Activated T-helper 2 cell treated with anti-CD3 and anti-CD28 coated beads, Interferon-gamma antibody, Interleukin-2, Interleukin-4, amounts not matched to agents 10 μg/mL and 5 μg/mL and 100 μg/mL, durations not matched to agents 14 hours and 24 hours and 36 hours (primary cell): ENCODE measurements at places on chromosomes 12 and 14.

- no peak for DNase-seq
Observed at GRCh38 chr12:6084261-6084968, 40.1 kb downstream of the VWF start.

DNA sequence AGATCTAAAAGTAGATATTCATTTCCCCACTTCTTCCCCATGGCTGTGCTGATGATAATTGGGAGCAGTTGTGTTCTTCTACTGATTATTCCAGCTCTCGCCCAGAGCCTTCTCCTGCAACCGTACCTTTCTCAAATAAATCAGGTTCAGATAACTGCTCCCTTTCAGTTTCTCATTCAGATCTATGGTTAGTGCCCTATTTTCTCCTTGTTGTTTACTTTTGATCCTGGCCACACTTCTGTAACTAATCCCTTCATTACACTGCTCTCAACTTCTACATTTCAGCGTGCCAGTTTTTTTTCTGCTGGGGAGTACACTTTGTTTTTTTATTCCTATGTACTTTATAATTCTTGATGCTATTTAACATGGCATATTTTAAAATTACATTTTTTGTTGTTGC, 2.8 kb upstream of the STRAP start:
- DNase-seq: no peak

- no peak for DNase-seq
Observed at GRCh38 chr12:108502922-108503321, 12.2 kb upstream of the FICD start.

GRCh38 chr14:72341686-72342085, 409.5 kb downstream of the RGS6 start:
- DNase-seq: no peak

DNA sequence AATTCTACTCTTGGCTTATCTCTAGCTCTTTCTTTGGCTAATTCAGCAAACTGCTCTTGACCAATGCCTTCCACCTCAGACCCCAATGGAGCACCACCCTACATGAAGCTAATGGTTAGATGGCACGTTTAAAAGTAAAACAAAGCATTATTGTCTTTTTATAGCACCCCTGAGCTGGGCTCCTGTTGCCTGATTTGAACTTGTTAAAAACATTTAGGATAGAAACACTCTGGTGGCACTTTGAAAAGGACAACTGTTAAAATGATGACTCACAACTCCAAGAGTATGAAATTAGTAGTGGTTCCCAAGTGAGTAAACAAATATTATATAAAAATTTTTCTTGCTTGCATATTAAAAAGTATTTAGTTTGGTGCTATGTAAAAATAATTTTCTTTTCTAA, 299.6 kb upstream of the DCN start:
- DNase-seq: no peak

- DNase-seq: no peak
Observed at GRCh38 chr12:111447571-111448265, 42.0 kb downstream of the SH2B3 start.

GRCh38 chr14:32693114-32693513, 245.6 kb upstream of the NPAS3 start:
- no peak for DNase-seq

DNA sequence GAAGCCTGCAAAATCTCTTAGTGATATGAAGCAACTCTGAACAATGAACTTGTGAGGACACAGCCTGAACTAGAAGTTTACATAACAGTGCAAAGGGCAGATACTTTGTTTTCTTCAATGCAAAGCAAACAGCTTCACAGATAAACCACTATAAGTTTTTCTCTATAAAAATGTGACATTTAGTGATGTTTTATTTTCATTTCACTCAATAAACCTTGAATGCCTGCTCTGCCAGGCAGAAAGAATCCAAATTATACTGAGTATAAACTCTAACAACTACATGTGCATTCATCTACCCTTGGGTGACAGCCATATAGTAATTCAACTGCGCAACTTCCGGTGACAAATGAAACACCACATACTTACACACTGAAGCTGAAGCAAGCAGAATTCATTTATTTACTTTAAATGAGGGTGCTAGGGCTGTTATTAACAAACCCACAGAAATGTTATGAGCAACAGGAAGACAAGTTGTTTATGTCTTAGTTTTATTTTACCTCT, 10.3 kb downstream of the DCP1B start:
- DNase-seq: no peak

- DNase-seq: no peak
Observed at GRCh38 chr12:97426492-97427116, 36.0 kb upstream of the RMST start.

DNA sequence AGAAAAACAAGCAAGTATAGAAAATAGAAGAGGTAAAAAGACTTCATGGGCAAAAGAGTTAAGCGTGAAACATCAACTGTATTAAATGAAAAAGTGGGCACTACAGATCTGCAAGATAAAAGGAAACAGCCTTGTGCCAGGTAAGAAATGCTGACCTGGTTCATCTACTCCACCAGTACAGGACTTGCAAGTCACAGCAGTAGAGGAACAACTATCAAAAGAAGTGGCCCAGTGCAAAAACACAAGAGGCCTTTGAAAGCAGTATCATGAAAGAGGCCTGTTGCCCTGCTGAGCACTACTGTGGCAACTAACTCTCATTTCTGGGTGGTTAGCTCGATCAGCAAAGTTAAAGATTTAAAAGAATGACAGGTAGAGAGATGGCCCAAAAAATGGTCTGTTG, 10.5 kb downstream of the DHRS7 start:
- DNase-seq: no peak

- DNase-seq: no peak
Observed at GRCh38 chr14:104735830-104736642, 12.0 kb downstream of the ADSS1 start.

DNA sequence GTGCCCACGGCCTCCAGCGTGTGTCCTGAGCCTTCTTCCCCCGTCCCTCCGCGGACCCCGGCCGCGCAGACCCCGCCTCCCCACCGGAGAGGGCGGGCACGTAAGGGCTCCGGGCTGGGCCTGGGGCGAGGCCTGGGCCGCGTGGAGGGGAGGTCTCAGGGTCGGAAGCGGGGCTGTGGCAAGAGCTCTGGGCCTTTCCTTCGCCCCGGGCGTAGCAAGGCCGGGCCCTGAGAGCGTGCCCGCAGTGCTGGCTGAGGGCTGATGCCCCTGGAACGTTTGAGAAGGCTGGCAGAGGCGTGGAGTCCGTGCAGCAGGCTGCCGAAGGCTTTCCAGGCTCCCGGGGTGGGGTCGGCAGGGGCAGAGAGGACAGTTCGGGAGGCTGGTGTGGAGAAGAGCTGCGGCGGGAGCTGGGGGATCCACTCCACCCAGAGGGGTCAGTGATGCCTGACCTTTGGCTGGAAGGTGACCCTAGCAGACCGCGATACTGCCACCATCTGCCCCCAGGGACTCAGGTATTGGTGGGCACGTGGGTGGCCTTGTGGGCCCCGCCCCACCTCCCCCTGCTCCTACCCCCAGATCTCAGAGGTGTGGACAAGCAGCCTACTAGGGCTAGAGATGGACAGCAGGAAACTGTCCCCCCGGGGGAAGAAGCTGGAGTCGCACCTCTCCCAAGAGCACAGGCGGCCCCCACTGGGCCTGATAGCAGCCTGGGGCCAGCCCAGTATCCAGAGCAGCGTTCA, 558 bp downstream of the TEX22 start:
- DNase-seq: peak; percentile 43

- peak; percentile 41 for DNase-seq
Observed at GRCh38 chr14:23562822-23563472, 4.6 kb downstream of the AP1G2 start.

- DNase-seq: no peak
Observed at GRCh38 chr14:90695997-90696660, 120.1 kb downstream of the TTC7B start.

- no peak for DNase-seq
Observed at GRCh38 chr14:89956661-89957009, 908 bp downstream of the TDP1 start.

- no peak for DNase-seq
Observed at GRCh38 chr12:71551529-71551928, 111.9 kb downstream of the LGR5 start.

DNA sequence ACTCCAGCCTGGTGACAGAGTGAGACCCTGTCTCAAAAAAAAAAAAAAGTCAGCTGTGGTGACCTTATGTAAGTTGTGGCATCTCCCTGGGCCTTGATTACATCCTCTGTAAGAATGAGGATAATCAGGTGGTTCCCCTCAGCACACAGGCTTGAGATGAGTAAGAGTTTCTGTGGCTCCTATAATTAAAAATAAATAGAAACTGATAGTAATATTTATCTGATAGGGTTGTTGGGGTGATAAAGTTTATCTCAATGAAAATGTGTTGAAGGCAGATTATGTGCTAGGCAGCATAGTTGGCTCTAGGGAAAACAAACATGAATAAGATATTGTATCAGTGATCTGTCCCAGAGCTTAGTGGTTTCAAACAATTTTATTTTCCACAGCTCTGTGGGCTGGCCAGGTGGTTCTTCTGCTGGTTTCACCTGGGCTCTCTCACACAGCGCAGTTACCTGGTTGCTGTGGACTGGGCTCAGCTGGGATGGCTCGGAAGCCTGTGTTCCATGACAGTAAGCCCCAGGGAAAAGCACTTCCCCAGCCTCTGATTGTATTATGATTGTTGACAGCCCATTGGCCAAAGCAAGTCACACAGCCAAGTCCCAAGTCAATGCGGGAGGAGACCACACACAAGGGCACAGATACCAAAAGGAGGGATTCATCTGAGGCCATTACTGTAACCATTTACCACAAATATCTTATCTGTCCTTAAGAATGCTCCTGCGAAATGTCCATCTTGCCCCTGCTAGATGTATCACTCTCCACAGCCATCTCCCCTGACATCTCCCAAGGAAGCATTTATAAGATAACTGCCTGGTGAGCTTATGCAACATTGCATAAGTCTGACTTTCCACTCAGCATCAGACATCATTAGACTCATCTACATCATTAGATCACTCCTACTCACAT, 151.7 kb downstream of the NUAK1 start:
- DNase-seq: no peak

DNA sequence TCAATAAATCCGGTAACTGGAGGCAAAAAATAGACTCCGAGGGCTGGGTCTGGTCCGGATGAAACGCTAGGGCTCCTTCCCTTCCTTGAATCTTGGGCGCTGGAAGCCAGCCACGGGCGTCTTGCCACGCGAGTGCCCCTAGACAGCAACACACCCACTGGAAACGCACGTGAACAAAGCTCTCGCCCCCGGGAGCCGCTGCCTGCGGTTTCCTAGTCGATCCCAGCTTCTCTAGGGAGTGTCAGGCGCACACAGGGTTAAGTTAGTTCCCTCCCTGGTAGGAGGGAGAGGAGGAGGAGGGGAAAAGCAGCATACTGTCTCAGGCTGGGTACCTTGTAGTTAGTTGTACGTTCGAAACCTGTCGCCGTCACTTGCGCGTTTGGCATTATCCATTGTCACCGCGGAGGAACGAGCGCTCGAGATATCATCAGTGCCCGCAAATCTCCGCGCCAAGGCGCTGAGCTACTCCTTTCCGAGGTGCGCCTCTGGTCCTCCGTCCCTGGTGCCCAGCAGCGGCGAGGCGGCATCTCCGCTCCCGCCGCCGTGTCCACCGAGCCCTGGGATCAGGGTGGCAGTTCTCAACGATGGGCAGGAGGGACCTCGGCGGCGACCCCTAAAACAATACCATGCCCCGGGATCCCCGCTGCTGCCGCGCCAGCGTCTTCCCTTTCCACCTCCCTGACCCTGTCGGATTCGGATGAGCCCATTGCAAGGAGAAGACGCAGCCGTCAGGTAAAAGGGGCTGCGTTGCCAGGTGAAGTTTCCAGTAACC, at the start of gene FLRT2:
Gene FLRT2 (plus strand): TSS at position 342 of the 772 bp plus-strand sequence. CDS start 91,371 bp downstream, outside the sequence.
- DNase-seq: no peak

- DNase-seq: no peak
Observed at GRCh38 chr12:123115409-123116121, 35.3 kb downstream of the PITPNM2 start.

- no peak for DNase-seq
Observed at GRCh38 chr14:50318031-50318626, 6.0 kb downstream of the DMAC2L start.
